ENCODE measurements at places on chromosomes 12 and 14.

- DNase-seq, result no peak
These were observed 106.9 kb downstream of the STXBP6 start for GRCh38 chr14:24943024-24943423.

DNA sequence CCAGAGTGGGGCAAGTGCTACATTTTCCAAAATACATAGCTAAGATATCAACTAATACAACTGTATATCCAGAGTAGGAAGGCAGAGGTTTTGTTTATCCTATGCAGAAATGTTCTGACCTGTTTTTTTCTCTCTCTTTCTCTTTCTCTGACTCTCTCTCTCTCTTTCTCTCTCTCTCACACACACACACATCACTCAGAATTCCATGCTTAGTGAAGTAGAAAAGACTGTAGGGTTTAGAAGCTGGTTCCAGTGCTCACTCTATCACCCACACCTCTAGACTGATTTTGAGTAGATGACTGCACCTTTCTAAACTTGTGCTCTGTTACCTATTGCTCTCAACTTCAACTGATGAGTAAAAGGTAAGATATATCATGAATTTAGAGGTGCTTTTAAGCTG, 356.7 kb downstream of the LRIG3 start:
- DNase-seq, result no peak

- no peak for DNase-seq
These were observed 36.8 kb downstream of the CCDC88C start for GRCh38 chr14:91380610-91381371.

DNA sequence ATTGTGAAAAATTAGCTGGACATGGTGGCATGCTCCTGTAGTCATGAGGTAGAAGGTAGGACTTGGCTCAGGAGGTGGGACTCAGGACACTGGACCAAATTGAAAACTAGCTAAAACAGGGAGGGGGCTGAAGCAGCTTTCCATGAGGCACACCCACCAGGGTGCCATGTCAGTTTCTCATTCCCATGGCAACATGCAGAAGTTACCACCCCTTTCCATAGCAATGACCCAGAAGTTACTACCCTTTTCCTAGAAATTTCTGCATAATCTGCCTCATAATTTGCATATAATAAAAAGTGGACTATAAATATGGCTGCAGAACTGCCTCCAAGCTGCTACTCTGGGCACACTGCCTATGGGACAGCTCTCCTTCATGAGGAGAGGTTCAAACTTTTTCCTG, 38.5 kb downstream of the ERO1A start:
- DNase-seq, result no peak

DNA sequence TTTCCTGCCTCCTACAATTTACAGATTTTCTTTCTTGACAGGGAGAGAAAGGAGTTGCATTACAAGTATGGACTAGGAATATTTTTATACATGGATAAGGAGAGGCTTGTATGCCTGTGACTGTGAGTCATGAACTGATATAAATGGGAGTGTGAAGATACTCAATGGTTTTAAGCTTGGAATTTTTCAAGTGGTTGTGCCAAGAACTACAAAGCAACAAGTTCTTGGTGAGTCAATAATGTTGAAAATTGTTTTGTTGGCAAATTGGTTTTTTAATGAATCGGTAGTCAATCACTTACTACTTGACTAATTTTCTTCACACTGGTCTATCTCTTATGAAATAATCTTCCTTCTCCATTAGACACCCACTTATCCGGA, 58.9 kb upstream of the HMGA2 start:
- DNase-seq, result no peak

DNA sequence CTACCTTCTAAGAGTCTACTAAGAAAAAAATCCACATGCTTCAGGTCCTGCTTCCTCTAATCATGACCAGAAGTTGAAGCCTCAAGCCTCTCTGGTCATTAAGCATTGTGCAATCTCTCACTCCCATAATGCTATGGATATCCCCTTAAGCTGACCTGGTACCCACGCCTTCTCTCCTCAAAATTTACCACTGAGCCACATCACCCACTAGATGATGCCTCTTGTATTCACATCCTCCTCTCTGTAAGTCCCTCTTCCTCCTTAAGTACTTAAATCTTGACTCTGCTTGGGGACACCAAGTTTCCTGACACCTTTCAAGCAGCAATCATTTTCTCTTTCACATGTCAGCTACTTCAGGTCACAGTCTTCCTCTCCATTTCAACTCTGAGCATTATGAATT, 9.8 kb downstream of the GALNT4 start:
- DNase-seq, result no peak

DNA sequence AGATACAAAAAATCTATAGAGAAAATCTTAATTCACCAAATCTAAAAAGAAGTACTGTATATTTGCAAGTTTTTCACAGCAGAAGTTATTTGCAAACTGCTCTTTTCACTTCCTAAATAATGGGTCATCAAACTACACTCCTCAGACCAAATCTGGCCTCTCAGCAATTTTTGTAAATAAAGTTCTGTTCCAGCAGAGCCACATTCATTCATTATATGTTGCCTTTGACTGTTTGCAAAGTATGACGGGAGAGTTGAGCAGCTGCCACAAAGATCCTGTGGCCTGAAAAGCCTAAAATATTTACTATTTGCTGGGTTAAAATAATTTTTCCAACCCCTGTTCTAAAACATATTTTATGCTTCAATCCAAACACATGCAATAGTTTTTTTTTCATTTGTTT, 1222.3 kb upstream of the SEL1L start:
- DNase-seq, result no peak

DNA sequence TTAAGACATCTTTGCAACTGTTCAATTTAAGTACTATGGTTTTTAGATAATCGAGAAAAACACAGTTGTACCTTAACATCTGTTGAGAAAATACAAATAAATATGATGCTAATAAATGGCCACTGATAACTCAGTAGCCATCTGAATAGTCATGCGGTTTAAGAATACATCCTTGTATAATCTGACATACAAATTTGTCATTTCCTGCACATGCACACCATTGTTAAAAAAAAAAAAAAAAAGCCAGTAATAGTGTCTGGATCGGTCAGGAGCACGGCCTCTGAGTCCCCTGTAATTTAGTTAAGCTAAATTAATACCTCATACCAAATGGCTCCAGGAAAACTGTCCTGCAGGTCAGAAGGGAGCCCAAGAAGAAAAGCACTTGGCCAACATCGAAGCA, 16.8 kb downstream of the RFC5 start:
- DNase-seq, result no peak

- peak; percentile 62 for DNase-seq
These were observed 7.6 kb upstream of the SIX1 start for GRCh38 chr14:60656686-60657455.

GRCh38 chr14:94582851-94583250, 1.6 kb downstream of the SERPINA5 start:
- peak; percentile 88 for DNase-seq

DNA sequence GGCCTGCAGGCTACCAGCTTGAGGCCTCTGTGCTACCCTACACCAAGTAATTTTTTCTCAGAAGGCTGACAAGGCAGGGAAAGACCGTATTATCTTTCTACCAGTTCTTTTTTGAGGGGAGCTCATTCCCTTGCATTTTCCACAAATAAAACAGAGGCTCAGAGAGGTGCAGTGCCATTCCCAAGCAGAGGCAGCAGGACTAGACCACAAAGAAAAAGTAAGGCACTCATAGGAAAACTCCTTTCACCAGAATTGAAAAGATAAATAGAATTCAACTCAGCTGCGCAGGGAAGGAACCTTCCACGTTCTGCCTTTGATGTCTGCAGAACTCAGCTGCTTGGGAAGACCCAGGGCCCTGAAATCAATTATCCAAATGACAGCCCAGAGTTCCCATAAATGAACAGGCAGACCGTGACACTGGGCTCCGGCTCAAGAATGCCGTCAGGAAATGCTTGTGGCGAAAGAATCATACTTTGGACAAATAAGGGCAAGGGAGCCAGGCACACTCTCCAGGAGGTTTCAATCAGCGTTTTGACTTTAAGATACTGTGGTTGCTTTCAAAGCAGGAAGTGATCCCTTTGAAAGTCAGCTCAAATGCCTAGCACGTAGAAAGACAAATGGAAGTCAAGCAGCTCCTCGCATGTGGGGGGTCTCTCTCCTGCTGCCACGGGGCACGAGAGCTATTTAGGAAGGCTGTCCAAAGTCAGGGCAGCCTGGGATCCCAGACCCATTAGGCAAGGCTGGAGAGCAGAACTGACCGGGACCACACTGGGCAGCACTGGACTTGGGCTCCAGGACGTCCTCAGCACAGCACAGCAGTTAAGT, 14.0 kb downstream of the KCTD10 start:
- DNase-seq, result peak; percentile 56

DNA sequence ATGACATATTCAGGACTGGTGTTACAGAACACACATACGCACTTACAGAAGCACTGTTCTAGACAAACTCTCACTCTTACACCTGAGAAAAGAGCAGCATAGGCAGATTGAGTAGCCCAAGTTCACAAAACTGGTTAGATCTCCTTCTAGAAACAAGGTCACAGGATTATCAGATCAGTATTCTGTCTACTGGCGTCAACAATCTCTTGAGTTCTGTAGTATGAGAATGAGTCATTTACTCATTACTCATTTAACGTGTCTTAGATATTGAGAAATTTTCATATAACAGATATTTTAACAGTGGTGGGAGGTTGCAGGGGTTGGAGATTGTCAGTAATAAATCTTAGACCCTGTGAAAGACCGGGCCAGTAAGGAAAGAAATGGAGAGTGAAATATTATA, 2.8 kb upstream of the TSPAN8 start:
- no peak for DNase-seq

DNA sequence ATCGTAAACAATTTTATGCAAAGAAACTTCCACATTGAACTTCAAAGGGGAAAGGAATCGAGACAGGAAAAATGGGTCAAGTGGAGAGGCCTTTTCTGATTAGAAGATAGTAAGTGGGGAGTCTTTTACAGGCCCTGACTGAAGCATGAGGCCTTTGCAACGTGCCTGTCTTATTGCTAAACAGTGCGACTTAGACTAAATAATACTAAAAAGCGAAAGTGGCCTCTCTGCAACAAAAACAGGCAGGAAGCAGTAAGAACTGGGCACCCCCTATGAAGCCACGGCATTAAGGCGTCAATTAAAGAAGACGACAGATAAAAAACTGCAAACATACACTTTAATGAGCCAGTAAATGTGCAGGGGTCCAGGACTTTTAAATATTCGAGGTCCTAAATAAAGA, 283.4 kb upstream of the GRIP1 start:
- no peak for DNase-seq
